ENCODE measurements at places on chromosomes 16 and 17.

DNA sequence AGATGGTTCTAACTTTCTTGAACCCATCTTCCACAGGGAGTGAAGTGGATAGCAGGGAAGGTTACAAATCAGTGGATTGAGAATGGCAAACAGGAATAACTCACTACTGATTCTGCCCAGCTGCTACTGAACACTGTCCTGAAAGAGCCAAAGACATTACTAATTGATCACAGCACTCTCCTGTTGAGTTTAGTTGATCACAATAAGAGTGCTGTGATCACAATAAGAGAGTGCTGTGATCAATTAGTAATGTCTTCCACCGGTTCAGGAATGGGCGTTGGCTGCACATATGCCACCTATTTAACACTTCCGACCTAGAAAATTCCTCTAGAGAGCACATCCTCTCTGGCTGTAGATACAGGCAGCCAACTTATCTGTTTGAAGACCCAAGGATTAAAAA lies 11.4 kb downstream of the CFAP97D1 start:
- no peak for DNase-seq

GRCh38 chr16:85437166-85438052 lies 175.7 kb upstream of the GSE1 start:
- no peak for DNase-seq

DNA sequence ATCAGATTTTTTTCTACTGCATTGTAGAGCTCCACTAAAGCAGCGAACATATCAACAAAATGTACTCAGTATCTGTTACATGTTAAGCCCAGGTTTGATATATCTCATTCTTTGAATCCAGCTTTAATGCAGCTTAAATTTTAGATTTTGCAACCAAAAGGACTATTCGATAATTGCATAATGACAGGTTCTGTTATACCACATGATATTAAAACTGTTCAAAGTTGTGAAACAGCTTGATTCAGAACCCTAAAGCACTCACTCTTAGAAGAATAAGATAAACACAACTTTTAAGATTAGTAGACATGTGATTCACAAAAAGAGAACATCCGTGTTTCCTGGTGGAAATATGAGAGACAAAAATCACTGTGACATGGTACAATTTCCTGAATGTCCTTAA lies 427.9 kb downstream of the CDH11 start:
- DNase-seq, result no peak

- DNase-seq, result no peak
Observed at GRCh38 chr16:83706394-83706793, 101.4 kb upstream of the HSBP1 start.

DNA sequence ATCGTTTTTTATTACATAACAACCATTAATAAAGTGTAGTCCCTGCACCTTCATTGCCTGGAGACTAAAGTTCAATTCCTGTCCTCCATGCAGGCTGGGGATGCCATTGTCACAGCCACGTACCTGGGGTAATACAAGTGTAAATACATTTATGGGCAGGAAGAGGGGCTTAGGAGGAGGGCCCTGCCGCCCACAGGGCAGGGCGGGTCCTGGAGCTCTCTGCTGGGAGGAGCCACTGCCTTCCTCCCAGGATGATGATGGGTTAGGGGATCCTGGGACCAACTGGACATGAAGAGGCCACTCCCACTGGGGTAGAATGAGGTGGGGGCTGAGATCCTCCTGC lies 44.1 kb upstream of the SLC38A10 start:
- DNase-seq, result no peak

DNA sequence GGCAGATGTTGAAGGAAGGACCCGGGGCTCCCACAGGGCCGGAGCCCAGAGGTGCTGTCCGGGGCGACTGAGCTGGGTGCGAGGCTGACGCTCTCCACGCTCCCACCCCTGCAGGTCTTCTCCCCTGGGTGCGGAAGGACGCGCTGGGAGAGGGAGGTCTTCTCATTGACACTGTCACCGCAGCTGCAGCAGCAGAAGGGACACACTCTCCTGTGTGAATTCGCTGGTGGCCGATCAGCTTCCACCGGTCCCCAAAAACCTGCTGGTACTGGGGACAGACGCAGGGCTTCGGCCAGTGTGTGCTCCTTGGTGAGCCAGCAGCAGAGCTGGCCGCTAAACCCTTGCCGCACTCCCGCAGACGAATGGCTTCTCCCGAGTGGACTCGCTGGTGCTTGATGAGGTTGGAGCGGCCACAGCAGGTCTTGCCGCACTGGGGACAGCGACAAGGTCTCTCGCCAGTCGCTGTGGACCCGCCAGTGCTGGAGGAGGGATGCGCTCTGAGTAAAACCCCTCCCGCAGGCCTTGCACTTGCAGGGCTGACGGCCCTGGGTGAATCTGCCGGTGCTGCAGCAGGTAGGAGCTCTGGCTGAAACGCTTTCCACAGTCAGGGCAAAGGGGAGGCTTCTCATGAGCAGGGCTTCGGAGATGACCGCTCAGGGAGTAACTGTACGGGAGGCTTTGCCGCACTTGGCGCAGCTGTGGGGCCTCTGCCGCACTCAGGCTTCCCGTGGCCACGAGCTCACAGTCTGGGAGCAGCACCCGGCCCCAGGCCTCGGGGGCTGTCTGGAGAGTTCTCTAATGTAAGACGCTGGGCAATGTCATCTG lies 6.2 kb downstream of the ZNF843 start:
- DNase-seq, result no peak

DNA sequence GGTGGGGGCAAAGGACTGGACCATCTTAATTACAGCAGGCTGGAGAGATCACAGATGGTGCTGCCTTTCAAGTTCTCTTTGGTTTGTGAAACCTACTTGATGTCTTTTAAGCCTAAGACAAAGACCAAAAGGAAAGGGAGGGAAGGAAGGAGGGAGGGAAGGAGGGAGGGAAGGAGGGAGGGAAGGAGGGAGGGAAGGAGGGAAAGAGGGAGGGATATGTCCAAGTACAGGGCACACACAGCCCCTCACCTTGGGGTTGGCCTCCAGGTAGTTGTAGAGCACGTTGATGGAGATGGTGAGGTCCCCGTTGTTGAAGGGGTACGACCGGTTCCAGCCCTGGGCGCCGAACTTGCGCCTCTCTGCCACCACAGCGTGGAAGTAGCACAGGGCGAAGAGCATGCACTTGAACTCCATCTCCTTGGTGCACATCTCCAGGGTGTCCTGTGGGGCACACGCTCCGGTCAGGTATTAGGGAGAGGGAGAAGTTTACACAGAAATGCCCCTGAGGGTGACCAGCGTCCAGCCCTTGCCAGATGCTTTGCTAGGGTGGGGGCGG lies 55.4 kb downstream of the PGS1 start:
- no peak for DNase-seq

DNA sequence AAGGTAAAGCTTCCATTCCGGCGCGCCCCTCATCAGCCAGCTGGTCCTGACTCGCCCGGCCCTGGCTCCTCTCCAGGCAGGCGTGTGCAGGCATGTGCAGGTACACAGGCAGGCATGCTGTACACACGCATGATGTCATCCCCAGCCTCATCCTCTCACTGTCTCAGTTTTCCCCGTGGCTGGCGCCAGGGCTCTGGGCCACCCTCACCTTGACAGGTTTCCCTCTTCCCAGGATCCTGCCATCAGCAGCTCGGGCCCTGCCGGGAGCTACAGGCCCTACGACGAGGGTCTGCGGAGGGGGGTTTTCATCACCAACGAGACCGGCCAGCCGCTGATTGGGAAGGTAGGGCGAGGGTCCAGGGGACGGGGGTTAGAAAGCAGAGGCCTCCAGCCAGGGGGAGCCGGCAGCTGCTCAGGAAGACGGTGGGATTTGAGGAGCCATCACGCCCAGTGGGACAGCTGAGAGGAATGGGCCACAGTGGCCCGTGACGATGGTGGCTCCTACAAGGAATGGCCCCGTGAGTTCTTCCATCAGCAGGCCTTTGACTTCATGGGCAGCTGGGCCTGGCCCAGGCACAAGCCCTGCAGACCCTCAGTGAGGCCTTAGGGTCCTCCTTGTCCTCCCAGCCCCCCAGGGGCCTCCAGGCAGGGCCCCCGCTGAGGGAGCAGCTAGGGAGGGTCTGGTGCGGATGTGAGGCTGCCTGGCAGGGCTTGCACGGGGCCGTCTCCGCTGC lies 8.5 kb downstream of the GAA start:
- no peak for DNase-seq

DNA sequence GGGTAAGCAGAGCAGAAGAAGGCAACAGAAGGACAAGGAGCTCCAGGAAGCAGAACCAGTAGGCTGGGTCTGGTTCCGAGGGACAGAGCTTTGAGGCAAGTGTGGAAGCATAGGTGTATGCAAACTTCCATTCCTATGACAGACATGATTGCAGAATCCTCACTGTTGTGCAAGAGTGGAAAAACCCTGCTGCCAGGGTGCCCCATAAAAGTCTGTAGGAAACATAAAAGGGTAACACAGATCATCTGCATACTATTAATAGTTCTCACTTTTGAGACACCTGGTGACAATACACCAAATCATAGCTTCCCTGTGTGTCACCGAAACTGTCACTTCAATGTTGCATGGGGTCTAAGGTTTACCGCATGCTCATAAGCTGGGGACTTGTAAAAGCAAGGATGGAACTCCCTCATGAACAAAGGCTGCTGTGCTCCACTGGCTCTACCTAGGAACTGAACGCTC lies 39.7 kb downstream of the ARHGAP17 start:
- DNase-seq, result no peak
